ENCODE measurements at places on chromosomes 6 and 20. TPM values are rescaled to one million over a fixed set of nuclear protein-coding genes. Genes with fewer than 3 reads are reported as not detected.
A peak's percentile ranks its signal among the peaks of the same experiment; 100 is the strongest.

- no peak for DNase-seq
- no peaks in the 10 kb centered on the region for H3K4me1 ChIP-seq
- no peaks in the 10 kb centered on the region for H3K36me3 ChIP-seq
- no peaks in the 10 kb centered on the region for H3K27me3 ChIP-seq
- no peak overlapping the region for H3K27ac ChIP-seq
These were observed 353.3 kb downstream of the HACE1 start for GRCh38 chr6:104506429-104506828.

DNA sequence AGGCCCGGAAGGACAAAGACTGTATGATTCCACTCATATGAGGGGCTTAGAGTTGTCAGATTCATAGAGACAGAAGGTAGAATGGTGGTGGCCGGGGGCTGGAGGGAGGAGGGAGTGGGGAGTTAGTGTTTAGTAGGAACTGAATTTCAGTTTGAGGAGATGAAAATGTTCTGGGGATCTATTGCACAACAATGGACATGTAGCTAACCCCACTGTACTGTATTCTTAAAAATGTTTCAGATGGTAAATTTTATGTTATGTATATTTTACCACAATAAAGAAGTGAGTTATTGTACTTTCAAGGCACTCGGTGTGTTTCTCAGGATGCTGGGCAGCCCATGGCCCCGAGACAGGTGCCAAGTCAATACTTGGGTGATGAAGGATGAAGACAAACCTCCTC, 25.4 kb downstream of the MAS1 start:
- peaks cover 3% of the 10 kb centered on the region for H3K27me3 ChIP-seq
- H3K4me1 ChIP-seq: no peaks in the 10 kb centered on the region
- H3K4me3 ChIP-seq: no peak overlapping the region
- H3K27ac ChIP-seq: no peak overlapping the region

GRCh38 chr6:21084656-21085055, 508.9 kb upstream of the SOX4 start:
- no peaks in the 10 kb centered on the region for H3K36me3 ChIP-seq
- H3K27ac ChIP-seq: no peak overlapping the region
- H3K27me3 ChIP-seq: peaks cover 2% of the 10 kb centered on the region
- no peak for DNase-seq
- H3K4me1 ChIP-seq: peaks cover 2% of the 10 kb centered on the region

- peaks cover 12% of the 10 kb centered on the region for H3K27me3 ChIP-seq
- peaks cover 4% of the 10 kb centered on the region for H3K36me3 ChIP-seq
- H3K27ac ChIP-seq: peak overlapping the region; percentile 83
- DNase-seq: peak; percentile 12
- H3K4me1 ChIP-seq: peaks cover 43% of the 10 kb centered on the region
These were observed 38.3 kb downstream of the PSMG4 start for GRCh38 chr6:3297006-3297405.

- no peak overlapping the region for H3K4me3 ChIP-seq
- no peaks in the 10 kb centered on the region for H3K36me3 ChIP-seq
- no peak overlapping the region for H3K27ac ChIP-seq
- peaks cover 10% of the 10 kb centered on the region for H3K27me3 ChIP-seq
These were observed 57.0 kb downstream of the DLGAP4 start for GRCh38 chr20:36362978-36363713.

DNA sequence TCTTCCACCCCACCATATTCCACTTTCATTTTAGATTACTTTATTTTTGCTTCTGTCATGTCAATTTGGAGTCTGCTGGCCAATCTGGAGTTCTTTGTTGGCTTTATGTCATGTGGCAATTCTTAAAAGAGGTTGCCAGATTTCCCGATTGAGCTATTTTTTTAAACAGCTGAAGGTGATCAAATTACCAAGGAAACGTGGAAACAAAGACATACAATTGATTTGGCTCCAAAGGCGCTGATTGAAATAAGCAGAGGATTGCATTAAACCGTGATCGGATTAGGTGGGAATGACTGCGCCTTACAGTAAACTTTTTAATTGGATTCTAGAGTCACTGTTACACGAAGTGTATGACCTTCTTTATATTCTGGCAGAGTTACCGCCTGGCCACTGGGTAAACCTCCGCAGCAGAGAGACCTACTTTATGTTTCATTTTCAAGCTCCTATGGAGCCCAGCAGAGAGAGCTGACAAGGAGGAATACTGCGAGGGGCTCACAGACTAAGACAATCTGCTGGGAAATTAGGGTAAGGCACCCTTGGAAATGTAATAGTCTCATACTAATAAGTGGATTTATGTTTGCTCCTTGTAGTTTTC, 37.9 kb downstream of the SIM1 start:
- peaks cover 1% of the 10 kb centered on the region for H3K27me3 ChIP-seq
- no peaks in the 10 kb centered on the region for H3K36me3 ChIP-seq
- no peak overlapping the region for H3K4me3 ChIP-seq
- no peak overlapping the region for H3K27ac ChIP-seq
- H3K4me1 ChIP-seq: peaks cover 6% of the 10 kb centered on the region

DNA sequence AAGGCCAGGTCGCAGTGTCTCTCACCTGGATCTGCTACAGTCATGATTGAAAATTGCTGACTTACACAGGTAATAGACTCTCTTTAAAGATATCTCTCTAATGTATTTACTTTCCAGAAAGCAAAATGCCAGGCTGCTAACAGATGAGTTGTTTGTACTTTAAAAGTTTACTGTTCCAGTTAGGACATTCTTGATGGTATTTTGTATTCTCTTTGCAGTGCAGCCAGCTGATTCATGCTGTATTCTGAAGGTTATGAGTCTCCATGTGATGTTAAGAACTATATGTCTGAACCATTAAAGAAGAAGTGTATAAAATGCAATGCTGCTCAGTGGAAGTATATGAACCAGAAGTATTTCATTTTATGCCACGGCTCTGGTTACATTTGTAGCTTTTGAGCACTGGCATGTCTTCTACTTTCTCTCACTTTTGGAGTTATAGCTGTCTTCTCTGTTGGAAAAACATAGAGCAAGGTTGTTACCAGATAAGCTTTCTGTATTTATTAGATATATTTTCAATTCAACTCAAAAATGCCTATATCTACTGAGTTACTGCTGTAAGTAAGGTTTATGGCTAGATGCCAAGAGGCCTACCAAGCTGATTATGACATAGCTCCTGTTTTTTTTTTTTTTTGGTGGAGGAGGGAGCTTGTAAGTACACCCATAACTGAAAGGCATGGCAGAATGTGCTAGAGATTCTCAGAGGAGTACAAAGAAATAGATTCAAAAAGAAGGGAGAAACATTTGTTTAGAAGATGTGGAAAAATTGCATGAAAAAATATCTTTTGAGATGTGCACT, 130.5 kb upstream of the MAN1A1 start:
- no peak for DNase-seq
- H3K27ac ChIP-seq: peak overlapping the region; percentile 45
- no peak overlapping the region for H3K4me3 ChIP-seq

DNA sequence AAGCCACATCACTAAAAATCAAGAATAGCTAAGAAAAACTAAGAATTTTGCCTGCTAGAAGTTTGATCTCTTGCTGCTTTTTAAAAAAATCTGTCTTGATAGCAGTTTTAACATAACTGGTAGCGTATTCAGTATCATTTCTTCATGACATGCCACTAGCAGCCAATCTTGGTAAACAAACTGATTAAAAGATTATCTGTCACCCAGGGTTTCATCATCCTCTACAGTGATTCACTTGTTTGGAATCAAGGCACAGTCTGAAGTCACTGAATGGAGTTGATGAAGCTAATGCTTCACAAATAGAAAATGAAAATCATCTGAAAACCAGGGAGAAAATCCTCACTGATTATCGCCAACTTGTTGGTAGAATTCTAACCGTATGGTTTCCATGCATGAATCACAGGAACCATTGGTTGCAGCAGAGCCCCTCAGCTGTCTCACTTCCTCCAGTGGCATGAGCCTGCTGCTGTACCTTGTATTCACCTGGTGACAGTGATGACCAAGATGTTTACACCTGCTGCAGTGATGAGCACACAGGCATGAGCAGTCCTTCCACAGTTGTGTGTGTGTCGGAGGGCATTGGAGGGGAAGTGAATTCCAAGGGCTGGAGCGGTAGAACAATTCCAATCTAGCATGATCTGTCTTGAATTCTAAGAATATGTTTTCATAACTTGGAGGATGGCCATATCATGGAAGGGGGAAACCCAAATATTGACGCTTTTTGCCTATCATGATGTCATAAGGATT, 275.0 kb downstream of the KHDC1L start:
- no peaks in the 10 kb centered on the region for H3K4me1 ChIP-seq
- no peaks in the 10 kb centered on the region for H3K27me3 ChIP-seq
- no peak overlapping the region for H3K4me3 ChIP-seq
- no peak for DNase-seq

DNA sequence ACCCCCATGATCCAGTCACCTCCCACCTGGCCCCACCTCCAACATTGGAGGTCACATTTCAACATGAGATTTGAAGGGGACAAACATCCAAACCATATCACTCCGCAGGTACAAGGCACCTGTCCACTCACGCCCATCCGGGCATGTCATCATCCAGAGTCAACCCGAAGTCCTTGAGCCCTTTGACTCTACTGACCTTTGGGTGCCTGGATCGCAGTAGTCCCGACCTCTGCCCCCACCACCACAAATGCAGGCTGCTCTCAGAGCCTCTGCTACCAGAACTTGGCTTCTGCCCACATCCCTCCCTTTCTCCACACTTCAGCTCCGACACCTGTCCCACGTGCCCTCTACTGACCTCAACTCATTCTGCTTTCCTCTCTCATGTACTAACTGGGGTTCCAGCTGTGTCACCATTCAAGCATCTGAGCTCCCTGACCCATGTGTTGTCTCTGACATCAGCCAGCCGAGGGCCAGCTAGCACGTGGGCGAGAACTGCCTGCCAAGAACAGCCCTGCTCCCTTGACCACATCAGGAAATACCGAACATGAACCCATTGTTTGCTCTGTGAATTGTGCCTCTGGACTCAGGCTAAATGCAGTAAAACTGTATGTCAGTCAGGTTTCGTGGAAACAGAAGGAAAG, 498.3 kb upstream of the SULF2 start:
- H3K27me3 ChIP-seq: peaks cover 2% of the 10 kb centered on the region
- peak overlapping the region; percentile 4 for H3K27ac ChIP-seq
- H3K4me1 ChIP-seq: peaks cover 48% of the 10 kb centered on the region
- H3K36me3 ChIP-seq: peaks cover 5% of the 10 kb centered on the region
- no peak for DNase-seq

The DDX27 gene
- total RNA-seq: 31.4 TPM

The MMP24OS gene
- 99.0 TPM for total RNA-seq

The ZSCAN31 gene
- 6.9 TPM for total RNA-seq

The GATA5 gene
- 1.3 TPM for total RNA-seq

The NHLRC1 gene
- total RNA-seq: 0.17 TPM

The PRL gene
- not detected for total RNA-seq
